Stimulated activated memory B cell treated with anti-CD40 and anti-IgM and Interleukin-4, amounts not matched to agents 10 μg/mL and 1 μg/mL and 100 μg/mL, for 72 hours (primary cell): ENCODE measurements at places on chromosomes 5 and 9.

- ATAC-seq: no peak
These were observed 442.0 kb upstream of the MEF2C start for GRCh38 chr5:89324990-89325389.

GRCh38 chr9:108551030-108551841, 304.6 kb downstream of the ACTL7B start:
- no peak for ATAC-seq

- ATAC-seq: no peak
These were observed 66.1 kb upstream of the ADRA1B start for GRCh38 chr5:159850160-159850559.

DNA sequence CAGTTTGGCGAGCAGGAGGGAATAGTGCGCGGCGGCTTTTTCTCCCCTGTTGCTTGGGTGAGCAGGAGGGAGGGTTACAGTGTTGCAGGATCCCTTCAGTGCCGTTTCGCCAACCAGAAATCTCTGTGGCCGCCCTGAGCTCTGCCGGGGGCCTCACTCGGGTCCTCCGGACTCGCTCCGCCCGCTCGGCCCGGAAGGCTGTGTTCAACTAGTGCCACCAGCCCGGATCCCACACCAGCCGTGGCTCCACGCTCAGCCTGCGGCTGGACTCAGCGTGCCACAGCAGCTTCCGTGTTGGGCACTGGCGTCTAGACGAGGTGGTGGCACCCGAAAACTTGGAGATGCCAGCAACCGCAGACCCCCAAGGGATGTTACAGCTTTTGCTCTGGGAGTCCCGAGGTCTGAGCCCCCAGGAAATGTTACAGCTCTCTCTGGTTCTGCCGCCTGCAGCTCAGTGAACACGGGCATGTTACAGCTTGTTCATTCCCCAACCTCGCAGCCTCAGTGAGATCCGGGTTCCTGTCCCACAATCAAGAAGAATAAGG, 16.0 kb upstream of the OR13C9 start:
- no peak for ATAC-seq

- ATAC-seq: no peak
These were observed 586.4 kb downstream of the TLE4 start for GRCh38 chr9:80158131-80158530.

DNA sequence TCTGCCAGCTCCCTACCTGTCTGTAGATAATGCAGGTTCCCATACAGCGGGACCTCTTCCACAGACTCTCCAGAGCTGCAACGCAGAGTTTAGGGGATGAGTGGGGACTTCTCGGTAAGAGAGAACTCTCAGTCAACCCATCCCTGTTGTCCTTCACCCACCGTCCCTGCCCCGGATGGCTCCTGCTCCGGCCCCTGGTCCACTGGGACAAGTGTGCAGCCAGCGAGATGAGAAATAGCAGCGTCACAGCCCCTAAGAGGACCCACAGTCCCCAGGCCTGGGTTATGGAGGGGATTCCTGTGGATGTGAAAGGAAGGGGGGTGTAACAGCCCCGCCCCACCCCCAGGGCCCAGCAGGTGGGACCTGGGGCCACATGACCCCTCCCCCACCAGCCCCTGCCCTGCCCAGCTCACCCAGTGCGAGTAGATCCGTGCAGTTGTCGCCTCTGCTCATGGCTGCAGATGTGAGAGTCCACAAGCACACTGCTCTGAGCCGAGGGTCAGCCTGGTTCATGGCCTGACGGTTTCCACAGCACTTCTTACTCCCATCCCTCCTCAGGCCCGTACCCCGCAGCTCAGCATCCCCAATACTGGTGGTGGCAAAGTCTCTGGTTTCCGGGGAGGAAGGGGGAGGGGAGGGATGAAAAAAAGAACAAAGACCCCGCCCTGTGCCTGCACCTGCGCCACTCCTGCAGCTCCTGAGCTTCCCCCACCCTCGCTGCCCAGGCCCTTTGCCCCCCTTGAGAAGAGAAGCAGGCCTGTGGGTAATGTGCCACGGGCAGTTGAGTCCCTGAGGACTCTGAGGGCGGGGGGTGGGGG, at the start of gene SIT1:
Gene SIT1, minus strand, starts transcription at position 591 of the 818 bp plus-strand sequence. Its CDS starts 78 bp downstream, at position 513.
- peak; percentile 3 for ATAC-seq

GRCh38 chr9:127887792-127888191, 10.3 kb upstream of the AK1 start:
- peak; percentile 51 for ATAC-seq

DNA sequence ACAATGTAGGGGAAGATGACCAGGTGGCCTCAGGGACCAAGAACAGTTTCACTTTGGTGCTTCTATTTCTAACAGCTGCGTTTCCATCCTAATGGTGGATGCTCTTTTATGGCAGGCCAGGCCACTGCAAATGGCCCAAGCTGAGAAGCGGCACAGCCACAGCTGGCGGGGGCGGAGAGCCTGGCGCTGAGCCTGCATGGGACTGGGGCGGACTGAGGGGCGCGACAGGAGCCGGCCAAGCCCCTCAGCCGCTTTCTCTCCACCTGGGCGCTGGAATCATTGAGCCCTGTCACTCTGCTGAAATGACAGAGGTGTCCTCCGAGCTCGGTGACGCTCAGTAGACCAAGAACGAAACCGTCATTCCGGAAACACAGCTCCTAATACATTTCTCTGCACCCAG, 317.3 kb upstream of the PDE4D start:
- no peak for ATAC-seq

GRCh38 chr9:90526386-90526785, 116.2 kb downstream of the DIRAS2 start:
- no peak for ATAC-seq

- ATAC-seq: no peak
These were observed 564.0 kb downstream of the PSAT1 start for GRCh38 chr9:78860801-78861475.

- ATAC-seq: no peak
These were observed 143.1 kb upstream of the FBN2 start for GRCh38 chr5:128681096-128681495.

- ATAC-seq: no peak
These were observed 7.6 kb upstream of the RPS14 start for GRCh38 chr5:150457121-150457520.

GRCh38 chr9:26157411-26157810, 479.2 kb upstream of the TUSC1 start:
- peak; percentile 43 for ATAC-seq

DNA sequence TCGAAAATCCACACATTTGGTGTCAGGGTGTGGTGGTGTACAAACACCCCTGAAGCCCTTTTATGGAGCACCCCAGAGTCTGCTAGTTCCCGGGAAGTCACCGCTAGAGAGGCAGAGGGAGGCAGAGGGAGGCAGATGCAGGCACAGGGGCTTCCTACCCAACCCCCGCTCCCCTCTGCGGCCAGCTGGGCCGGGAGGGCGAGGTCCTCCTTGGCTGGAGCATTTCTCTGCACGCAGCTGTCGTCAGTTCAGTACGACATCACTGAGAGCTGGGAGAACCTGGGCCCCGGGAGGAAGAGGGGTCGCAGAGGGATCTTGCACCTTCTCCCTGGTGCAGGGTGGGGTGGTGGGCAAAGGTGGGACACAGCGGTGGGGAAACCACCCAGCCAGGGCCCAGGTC, 15.8 kb upstream of the UBAC1 start:
- no peak for ATAC-seq

DNA sequence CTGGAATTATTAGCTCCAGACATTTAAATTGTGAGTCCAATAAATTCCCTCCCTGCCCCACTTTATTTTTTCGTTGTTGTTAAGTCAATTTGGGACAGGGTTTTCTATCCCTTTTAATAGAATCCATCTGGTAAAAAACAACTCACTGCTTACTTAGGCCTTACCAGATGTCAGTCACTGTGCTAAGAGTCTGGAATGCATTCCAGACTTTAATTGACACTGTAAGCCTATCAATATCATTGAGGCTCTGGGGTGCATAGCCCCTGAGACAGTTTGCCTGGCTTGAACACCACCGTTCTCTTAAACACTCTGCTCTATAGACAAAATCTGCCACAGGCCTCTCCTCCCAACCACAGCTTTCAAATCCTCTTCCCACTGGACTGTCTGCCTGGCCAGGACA, 175.9 kb downstream of the NSG2 start:
- ATAC-seq: no peak

DNA sequence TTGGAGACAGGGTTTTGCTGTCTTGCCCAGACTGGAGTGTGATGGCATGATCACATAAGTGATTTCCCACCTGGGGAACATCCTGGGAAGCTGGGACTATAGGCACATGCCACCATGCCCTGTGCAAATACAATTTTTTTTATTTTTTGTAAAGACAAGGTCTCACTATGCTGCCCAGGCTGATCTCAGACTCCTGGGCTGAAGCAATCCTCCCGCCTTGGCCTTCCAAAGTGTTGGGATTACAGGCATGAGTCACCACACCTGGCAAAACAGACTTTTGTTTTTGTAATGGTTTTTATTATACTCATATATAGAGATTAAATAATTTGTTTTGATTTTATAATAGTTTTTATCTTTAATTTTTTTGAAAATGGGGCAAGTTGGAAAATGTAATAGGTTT, 14.7 kb downstream of the DNAJC25 start:
- no peak for ATAC-seq

GRCh38 chr5:124976086-124976485, 229.6 kb upstream of the ZNF608 start:
- no peak for ATAC-seq

GRCh38 chr5:61673007-61673735, 341.1 kb downstream of the ZSWIM6 start:
- peak; percentile 65 for ATAC-seq

DNA sequence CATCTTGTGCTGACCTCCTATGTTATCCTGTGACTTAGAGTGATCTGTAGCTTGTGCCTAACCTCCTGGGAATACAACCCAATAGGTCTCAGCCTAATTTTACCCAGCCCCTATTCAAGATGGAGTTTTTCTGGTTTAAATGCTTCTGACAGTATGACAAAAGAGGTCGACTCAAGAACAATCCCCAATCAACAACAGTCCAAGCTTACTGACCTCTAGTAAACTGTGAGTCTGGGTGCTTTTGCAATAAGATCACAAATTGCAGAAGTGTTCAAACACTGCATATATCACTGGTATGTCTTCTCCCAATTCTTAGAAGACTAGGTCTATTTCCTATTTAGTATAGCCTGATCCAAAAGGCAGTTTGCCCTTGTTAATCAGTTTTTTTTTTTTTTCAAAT, 323.5 kb upstream of the PTGER4 start:
- ATAC-seq: no peak

GRCh38 chr5:124287813-124288212, 458.6 kb downstream of the ZNF608 start:
- ATAC-seq: no peak
